ENCODE measurements at places on chromosomes 4 and X.

- no peak for DNase-seq
Observed at GRCh38 chr4:174406383-174406782, 115.9 kb downstream of the HPGD start.

DNA sequence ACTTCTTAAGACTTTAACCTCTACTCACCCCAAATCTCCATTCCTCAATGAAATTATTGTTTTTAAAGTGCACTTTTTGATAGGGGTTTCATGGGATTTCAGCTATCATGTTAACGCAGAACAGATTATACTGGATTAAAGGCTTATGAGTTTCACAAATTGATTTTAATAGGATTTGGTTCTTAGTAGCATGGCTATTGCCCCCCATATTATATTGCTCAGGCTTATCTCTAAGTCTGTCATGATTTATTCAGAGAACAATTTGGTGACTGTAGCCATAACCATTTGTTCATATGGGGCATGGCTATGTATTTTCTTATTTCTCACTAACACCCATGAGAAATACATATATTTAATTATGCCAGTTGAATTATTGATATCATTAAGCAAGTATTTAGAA is 57.0 kb downstream of the MND1 start:
- DNase-seq, result no peak

GRCh38 chr4:107711831-107712230 is 8.2 kb downstream of the PAPSS1 start:
- DNase-seq, result no peak

DNA sequence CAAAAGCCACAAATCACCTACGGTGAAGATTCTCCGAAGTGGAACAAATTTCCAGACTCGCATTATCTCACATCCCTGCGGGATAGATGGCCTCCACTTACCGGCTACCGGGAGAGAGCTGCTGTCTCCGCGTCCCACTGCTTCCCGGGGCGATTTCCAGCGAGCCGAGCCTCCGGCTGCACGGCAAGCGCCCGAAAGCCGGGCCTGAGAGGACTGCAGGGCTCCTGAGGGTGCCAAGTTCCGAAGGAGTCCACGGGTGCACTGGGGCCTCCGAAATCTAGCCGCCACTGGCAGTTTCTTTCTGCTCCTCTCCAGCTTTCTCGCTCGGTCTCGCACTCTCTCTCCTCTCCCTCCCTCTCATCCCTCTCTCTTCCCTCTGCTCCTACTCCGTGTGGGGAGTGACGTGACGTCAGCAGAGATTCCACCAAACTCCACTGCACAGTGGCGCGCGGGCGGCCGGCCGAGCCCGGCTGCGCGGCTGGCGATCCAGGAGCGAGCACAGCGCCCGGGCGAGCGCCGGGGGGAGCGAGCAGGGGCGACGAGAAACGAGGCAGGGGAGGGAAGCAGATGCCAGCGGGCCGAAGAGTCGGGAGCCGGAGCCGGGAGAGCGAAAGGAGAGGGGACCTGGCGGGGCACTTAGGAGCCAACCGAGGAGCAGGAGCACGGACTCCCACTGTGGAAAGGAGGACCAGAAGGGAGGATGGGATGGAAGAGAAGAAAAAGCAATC is 14.0 kb upstream of the PITX2 start:
- DNase-seq, result no peak

- no peak for DNase-seq
Observed at GRCh38 chr4:16386711-16387320, 160.5 kb upstream of the TAPT1 start.

DNA sequence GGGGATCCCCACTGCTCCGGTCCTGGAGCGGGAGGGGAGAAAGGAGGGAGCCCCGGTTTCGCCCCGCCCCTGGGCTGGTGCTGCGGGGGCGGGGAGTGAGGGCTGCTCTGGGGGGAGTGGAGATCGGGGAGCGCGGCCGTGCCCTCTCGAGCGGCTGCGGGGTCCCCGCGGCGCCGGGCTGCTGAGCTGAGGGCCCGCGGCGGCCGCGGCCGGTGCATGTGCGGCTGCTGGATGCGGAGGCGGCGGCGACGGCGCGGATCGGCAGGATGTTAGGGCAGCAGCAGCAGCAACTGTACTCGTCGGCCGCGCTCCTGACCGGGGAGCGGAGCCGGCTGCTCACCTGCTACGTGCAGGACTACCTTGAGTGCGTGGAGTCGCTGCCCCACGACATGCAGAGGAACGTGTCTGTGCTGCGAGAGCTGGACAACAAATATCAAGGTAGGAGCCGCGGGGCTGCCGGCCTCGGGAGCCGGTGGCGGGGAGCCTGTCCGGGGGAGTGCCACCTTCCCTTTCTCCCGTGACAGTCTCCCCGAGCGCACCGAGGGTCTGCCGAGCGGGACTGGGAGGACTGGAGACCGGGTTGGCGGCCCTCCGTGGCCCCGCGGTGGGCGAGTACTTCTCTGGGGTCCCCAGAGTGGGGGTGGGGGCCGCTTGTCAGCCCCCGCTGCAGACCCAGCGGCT is at the start of gene ING2:
ING2 (plus strand) TSS at position 129 of the 681 bp plus-strand sequence; CDS start at position 267, 138 bp downstream.
- DNase-seq, result no peak

- no peak for DNase-seq
Observed at GRCh38 chr4:26238778-26239679, 81.8 kb upstream of the RBPJ start.

DNA sequence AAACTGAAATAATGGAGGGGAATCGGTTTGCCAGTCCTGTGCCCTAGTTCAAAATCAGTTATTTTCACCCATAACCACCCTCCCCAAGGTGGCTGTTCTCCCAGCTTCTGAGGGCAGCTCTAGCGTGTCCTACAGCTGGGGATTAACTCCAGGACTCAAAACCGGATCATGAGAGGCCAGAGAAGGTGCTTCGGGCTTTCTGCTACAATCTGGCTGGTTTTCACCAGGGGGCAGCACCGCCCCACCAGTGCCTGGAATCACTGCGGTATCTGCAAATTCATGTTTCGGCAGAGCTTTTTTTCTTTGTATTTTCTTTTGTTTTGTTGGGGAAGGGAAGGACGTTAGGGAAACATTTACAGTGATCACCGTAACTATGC is 28.4 kb downstream of the PDHA1 start:
- no peak for DNase-seq

GRCh38 chrX:49164589-49165360 is 2.2 kb downstream of the MAGIX start:
- DNase-seq, result no peak

- no peak for DNase-seq
Observed at GRCh38 chr4:138275216-138275615, 33.1 kb upstream of the SLC7A11 start.

GRCh38 chr4:752196-752861 is 46.7 kb downstream of the PCGF3 start:
- DNase-seq, result no peak

- DNase-seq, result no peak
Observed at GRCh38 chr4:24236120-24236519, 346.3 kb upstream of the PPARGC1A start.

GRCh38 chr4:168871632-168872031 is 138.4 kb downstream of the CBR4 start:
- DNase-seq, result no peak

- DNase-seq, result no peak
Observed at GRCh38 chr4:6530301-6530700, 44.7 kb upstream of the MAN2B2 start.

- DNase-seq, result no peak
Observed at GRCh38 chr4:53015681-53016080, 153.6 kb downstream of the RASL11B start.
